Osteocyte (in vitro differentiated cells): ENCODE measurements at places on chromosomes 11 and 22. TPM values are rescaled to one million over a fixed set of nuclear protein-coding genes. Genes with fewer than 3 reads are reported as not detected.

DNA sequence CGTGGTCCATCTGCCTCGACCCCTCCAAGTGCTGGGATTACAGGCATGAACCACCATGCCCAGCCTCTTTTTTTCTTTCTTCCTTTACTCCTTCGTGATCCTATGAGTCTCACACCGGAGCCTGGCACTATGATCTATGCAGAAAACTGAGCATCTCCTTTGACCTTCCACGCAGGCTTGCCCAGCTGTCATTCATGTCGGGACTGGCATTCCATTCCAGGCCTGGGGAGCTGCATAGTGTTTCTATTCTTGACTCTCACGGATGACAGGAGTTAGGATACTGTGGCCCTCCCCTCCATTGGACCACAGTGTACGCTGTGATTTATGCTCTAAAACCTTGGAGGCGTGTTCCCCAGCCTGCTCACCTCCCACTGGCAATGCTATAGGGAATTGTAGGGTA is 611.8 kb downstream of the BRD1 start:
- H3K4me1 ChIP-seq, result no peaks in the 10 kb centered on the region
- H3K27ac ChIP-seq, result no peak overlapping the region

GRCh38 chr22:36745301-36745995 is 30.5 kb downstream of the IFT27 start:
- no peak overlapping the region for H3K27ac ChIP-seq
- H3K4me3 ChIP-seq, result no peak overlapping the region
- no peaks in the 10 kb centered on the region for H3K4me1 ChIP-seq
- peak; percentile 80 for DNase-seq
- H3K36me3 ChIP-seq, result no peaks in the 10 kb centered on the region

- peaks cover 9% of the 10 kb centered on the region for H3K4me1 ChIP-seq
- no peak for DNase-seq
- H3K27ac ChIP-seq, result no peak overlapping the region
- H3K36me3 ChIP-seq, result no peaks in the 10 kb centered on the region
- peaks cover 53% of the 10 kb centered on the region for H3K27me3 ChIP-seq
- H3K4me3 ChIP-seq, result no peak overlapping the region
Observed at GRCh38 chr11:123426789-123427188, 3.3 kb upstream of the GRAMD1B start.

DNA sequence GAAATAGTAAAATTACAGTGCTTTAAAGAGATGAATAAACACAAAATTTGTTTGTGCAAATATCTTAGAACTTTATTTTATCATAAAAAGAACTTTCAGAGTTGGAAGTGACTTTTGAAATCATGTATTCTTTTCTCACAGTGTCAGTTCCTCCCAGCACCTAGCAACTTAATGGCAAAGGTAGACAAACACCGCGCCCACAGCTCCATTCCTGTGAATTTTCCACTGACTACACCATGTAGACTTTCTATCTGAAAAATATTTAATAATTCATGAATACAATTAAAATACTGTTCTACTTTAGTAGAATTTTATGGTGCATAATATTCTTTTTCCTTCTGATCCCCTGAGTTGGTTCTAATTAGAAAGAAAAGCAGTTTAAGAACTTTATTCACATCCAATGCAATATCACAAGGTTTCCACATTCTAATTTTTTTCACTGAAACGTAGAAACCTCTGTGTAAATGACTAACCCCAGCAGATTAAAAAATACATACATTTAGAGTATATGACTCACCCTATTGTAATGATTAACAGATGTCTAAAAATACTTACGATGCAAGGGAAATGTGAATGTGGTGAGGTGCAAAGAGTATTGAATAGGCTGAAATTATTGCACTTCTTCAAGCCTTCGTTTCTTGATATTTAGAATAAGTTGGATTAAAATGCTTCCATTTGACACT is 218.2 kb upstream of the CCDC179 start:
- peak overlapping the region; percentile 0 for H3K4me3 ChIP-seq
- H3K4me1 ChIP-seq, result peaks cover 27% of the 10 kb centered on the region
- peak overlapping the region; percentile 60 for H3K27ac ChIP-seq
- H3K27me3 ChIP-seq, result no peaks in the 10 kb centered on the region
- no peaks in the 10 kb centered on the region for H3K36me3 ChIP-seq

DNA sequence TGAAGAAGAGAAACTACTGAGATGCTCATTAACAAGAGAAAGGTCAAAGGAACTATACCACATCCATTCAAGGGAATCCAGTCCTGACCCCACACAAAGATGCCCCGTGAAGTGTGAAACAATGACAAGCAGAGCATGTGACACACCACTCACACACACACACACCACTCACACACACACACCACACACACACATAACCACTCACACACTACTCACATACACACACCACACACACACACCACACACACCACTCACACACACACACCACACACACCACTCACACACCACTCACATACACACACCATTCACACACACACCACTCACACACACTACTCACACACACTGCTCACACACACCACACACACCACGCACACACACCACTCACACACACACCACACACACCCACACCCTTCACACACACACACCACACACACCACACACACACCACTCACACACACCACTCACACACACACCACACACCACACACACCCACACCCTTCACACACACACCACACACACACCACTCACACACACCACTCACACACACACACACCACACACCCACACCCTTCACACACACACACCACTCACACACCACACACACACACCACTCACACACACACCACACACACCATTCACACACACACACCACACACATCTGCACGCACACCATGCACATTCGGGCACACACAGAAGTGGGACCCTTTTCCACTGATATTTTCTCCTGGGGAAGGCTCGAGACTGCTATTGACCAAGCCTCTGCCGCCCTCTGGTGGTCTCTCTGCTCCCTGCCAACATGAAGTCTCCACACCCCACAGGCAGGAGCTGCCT is 32.0 kb upstream of the COMT start:
- no peak overlapping the region for H3K4me3 ChIP-seq
- peaks cover 2% of the 10 kb centered on the region for H3K36me3 ChIP-seq
- peaks cover 23% of the 10 kb centered on the region for H3K4me1 ChIP-seq
- DNase-seq, result peak; percentile 92

DNA sequence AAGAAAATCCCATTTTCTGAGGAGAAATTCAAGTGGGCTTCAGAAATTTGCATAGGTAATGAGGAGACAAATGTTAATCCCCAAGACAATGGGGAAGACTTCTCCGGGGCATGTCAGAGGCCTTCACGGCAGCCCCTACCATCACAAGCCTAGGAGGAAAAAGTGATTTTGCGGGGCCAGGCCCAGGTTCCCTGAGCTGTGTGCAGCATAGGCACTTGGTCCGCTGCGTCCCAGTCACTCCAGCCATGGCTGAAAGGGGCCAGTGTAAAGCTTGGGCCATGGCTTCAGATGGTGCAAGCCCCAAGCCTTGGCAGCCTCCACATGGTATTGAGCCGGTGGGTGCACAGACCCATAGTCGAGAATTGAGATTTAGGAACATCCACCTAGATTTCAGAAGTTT is 570.7 kb downstream of the KCNA4 start:
- H3K27me3 ChIP-seq, result no peaks in the 10 kb centered on the region
- DNase-seq, result no peak
- H3K4me1 ChIP-seq, result peaks cover 12% of the 10 kb centered on the region
- no peak overlapping the region for H3K4me3 ChIP-seq
- no peak overlapping the region for H3K27ac ChIP-seq

- peaks cover 19% of the 10 kb centered on the region for H3K4me1 ChIP-seq
- no peaks in the 10 kb centered on the region for H3K27me3 ChIP-seq
- H3K36me3 ChIP-seq, result no peaks in the 10 kb centered on the region
- no peak overlapping the region for H3K27ac ChIP-seq
- H3K4me3 ChIP-seq, result no peak overlapping the region
- no peak for DNase-seq
Observed at GRCh38 chr11:1838077-1838425, 730 bp upstream of the TNNI2 start.

DNA sequence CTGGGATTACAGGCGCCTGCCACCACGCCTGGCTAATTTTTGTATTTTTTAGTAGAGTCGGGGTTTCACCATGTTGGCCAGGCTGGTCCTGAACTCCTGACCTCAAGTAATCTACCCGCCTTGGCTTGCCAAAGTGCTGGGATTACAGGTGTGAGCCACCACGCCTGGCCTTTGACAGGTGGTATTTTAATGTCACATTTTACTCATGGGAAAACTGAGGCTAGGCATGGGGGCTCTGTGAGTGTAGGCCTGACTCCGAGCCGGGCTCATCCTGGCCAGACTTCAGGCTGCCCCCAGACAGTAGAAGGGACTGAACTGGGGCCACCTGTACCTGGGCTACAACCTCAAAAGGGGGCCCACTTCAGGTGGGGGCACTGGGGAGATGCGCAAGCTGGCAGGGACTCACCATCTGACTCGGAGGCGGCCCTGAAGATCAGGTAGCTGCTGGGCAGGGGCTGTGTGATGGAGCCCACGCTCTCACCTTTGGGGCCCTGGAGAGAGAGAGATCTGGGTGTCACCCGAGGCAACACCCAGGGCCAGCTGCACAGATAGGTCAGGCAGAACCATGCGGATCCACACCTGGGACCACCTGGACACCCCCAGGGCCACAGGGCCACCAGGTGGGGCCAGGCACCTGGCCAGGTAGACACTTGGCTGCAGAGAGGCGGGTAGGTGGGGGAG is 45.8 kb downstream of the OSBPL5 start:
- DNase-seq, result no peak
- peaks cover 1% of the 10 kb centered on the region for H3K4me1 ChIP-seq
- H3K4me3 ChIP-seq, result no peak overlapping the region
- peaks cover 33% of the 10 kb centered on the region for H3K36me3 ChIP-seq

GRCh38 chr22:19716041-19716828 is 1.9 kb downstream of the SEPTIN5 start:
- H3K4me1 ChIP-seq, result peaks cover 40% of the 10 kb centered on the region
- peaks cover 14% of the 10 kb centered on the region for H3K36me3 ChIP-seq
- H3K27me3 ChIP-seq, result no peaks in the 10 kb centered on the region
- H3K27ac ChIP-seq, result no peak overlapping the region
- no peak for DNase-seq
- H3K4me3 ChIP-seq, result peak overlapping the region; percentile 76

- no peak overlapping the region for H3K4me3 ChIP-seq
- no peak for DNase-seq
- no peaks in the 10 kb centered on the region for H3K27me3 ChIP-seq
- no peak overlapping the region for H3K27ac ChIP-seq
- H3K36me3 ChIP-seq, result peaks cover 34% of the 10 kb centered on the region
Observed at GRCh38 chr11:14269692-14270573, 89.0 kb downstream of the RRAS2 start.

DNA sequence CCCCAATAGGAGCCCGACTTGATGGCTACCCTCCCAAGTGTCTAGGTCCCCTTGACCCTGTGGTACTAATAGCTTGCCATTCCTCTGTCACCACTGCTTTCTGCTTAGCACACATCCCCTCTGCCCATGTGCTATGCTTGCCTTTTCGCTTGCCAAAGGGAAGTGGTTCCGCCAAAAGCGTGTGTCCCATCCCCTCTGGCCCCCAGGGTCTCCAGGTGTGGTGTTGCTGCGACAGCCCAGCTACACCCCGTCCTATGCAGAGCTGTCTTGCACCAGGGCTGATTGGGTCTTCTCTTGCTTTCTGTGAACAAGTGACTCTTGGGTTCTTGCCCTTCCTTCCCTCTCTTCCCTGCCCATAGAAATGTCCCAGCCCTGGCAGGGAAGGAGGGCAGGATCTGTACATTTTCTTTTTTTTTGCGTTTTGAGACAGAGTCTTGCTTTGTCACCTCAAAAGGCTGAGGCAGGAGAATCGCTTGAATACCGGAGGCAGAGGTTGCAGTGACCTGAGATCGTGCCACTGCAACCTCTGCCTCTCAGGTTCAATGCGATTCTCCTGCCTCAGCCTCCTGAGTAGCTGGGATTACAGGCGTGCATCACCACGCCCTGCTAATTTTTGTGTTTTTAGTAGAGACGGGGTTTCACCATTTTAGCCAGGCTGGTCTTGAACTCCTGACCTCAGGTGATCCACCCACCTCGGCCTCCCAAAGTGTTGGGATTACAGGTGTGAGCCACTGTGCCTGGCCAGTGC is 3.9 kb downstream of the TANGO2 start:
- no peak for DNase-seq
- H3K36me3 ChIP-seq, result no peaks in the 10 kb centered on the region
- H3K4me1 ChIP-seq, result peaks cover 22% of the 10 kb centered on the region
- no peak overlapping the region for H3K27ac ChIP-seq
- no peak overlapping the region for H3K4me3 ChIP-seq

GRCh38 chr22:33461698-33462434 is 403.7 kb upstream of the SYN3 start:
- H3K27me3 ChIP-seq, result no peaks in the 10 kb centered on the region
- H3K4me3 ChIP-seq, result no peak overlapping the region
- no peak for DNase-seq
- H3K27ac ChIP-seq, result no peak overlapping the region
- no peaks in the 10 kb centered on the region for H3K4me1 ChIP-seq
- no peaks in the 10 kb centered on the region for H3K36me3 ChIP-seq

- peaks cover 5% of the 10 kb centered on the region for H3K36me3 ChIP-seq
- peaks cover 13% of the 10 kb centered on the region for H3K4me1 ChIP-seq
- no peak for DNase-seq
Observed at GRCh38 chr11:65032216-65032615, 5.0 kb downstream of the SNX15 start.

- H3K4me3 ChIP-seq, result no peak overlapping the region
- H3K36me3 ChIP-seq, result no peaks in the 10 kb centered on the region
- peaks cover 19% of the 10 kb centered on the region for H3K4me1 ChIP-seq
Observed at GRCh38 chr22:19871023-19871844, 16.6 kb upstream of the GNB1L start.

GRCh38 chr11:68140496-68141245 is 19.5 kb upstream of the CHKA start:
- H3K27me3 ChIP-seq, result no peaks in the 10 kb centered on the region
- no peak for DNase-seq
- no peak overlapping the region for H3K27ac ChIP-seq

Gene MPST
- total RNA-seq, result 57.4 and 65.1 TPM in 2 replicates

Gene DGCR6
- total RNA-seq, result 4.3 and 5.2 TPM in 2 replicates

Gene SHISA8
- total RNA-seq, result not detected in 2 replicates

Gene DDIAS
- total RNA-seq, result 2.5 and 2.9 TPM in 2 replicates

Gene OR52E8
- not detected in 2 replicates for total RNA-seq

Gene SAA4
- total RNA-seq, result not detected in 2 replicates

Gene SCGB2A2
- total RNA-seq, result not detected in 2 replicates
